ENCODE measurements at places on chromosomes 6 and 20.

- peak; percentile 53 for DNase-seq
Observed at GRCh38 chr20:22339091-22339881, 245.1 kb downstream of the FOXA2 start.

DNA sequence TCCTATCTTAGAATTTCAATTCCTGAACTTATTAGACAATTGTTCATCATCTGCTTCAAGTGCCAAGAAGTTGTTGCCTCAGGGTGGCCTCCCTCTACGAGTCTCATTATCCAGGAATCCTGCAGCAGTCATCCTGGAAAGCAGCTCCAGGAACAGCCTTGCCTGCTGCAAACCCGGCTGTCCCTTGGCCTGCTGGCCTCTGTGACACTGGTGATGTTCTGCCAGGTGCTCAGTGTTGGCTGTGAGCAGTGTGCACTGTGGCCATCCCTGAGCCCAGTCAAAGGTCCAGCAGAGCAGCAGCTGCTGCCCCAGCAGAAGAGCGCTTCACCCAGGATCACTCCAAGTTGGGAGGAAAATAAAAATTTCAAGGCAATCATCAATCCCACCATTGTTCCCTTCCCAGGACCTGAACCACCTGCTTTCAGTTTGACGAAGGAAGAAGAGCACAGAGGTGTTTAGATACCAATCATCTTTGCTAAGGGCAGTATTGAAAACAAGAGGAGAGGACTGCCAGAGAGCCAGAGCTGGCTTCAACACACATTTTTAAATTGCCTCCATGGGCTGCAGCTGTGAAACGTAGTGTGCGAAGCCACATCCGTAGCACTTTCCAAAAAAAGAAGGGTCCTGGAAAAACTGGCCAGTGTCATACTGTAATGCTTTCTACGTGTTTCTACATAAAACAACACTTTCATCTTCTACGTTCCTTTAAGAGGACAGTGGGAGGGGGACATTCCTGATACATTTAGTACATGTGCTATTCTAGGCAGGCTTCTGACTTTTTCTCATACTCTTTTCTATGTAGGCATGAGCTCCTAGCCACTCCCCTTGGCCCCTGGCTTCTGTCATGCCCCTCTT, 7.2 kb upstream of the FAM50B start:
- DNase-seq: no peak

- DNase-seq: no peak
Observed at GRCh38 chr6:155216312-155217046, 47.3 kb upstream of the CLDN20 start.

DNA sequence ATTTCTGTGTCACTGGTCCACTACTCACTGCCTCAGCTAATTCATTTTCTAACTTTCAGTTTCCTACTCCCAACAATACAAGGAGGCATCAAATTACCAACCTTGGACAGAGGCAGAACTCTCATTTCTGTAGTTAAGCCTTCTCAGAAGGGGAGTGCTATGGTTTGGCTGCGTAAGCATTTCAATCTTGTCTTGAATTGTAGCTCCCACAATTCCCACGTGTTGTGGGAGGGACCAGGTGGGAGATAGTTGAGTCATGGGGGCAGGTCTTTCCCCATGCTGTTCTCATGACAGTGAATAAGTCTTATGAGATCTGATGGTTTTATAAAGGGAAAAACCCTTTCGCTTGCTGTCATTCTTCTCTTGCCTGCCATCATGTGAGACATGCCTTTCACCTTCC, 22.9 kb downstream of the HLA-DRA start:
- DNase-seq: no peak

- no peak for DNase-seq
Observed at GRCh38 chr20:63182946-63183415, 33.0 kb downstream of the YTHDF1 start.

DNA sequence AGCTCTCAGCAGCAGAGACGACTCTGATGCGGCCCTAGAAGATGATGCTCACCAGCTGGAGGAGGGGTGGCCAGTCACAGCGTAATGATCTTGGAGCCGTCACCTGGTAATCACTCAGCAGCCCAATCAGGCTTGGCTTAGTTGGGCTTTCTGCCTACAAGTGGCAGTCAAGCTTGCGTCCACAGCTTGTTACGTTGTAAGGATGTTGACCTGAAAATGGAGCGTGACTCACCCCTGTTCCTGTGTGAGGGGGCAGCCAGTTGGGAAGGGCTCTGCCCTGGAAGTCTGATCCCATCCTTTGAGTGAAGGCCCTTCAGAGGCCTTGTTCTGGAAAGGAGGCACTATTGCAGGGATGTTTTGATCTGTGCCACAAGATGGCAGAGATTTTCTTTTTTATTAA, 49.8 kb downstream of the SPATA2 start:
- DNase-seq: no peak

DNA sequence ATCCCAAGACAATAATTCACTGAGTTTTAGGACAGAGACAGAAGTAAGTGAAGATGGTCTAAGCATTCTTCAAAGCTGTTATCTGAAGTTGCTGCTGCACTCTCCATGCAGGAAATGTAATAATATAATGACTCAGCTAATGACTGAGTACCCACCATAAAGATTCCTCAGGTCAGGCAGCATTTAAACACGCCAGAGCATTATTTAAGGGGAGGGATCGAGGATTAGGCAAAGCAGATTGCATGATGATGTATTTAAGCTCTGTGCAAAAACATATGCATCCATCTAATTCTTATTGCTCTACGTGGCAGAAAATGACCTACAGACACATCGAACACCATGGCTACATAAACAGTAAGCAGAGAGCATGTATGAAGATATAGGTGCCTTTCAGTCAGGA, 216.4 kb downstream of the UNC5CL start:
- DNase-seq: no peak

DNA sequence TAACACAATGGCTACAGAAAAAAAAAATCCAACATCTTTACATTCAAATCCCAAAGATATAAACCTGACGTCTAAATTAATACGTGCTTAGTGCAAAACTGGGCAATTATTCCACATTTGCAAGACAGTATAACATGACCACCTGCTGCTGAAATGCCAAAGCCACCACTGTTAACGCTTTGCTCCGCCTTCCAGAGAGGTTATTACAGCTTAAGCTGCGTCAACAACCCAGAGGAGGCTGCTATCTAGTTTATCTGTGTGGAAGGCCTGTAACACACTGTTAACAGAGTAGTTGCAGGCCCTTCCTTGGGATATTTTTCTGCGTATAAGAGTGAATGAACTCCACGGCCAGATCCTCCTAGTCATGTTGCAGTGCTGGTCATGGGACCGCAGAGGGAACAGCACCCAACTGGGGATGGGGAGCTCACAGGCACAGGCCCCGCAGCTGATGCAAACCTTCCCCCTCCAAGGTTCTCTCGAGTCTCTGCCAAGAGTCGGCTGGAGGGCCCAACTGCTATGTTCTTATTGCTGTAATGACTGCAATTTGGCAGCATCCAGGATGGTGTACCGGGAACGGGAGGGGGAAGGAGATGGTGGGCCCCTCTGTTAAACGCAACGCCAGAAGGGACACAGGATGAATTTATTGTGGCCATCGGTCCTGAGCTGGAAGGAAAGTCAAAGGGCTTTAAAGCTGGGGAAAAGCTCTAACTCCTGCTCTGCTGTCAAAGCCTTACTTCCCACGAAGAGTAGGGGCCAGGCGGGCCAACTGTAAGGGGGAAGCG, 993 bp upstream of the NCOA7 start:
- DNase-seq: no peak

DNA sequence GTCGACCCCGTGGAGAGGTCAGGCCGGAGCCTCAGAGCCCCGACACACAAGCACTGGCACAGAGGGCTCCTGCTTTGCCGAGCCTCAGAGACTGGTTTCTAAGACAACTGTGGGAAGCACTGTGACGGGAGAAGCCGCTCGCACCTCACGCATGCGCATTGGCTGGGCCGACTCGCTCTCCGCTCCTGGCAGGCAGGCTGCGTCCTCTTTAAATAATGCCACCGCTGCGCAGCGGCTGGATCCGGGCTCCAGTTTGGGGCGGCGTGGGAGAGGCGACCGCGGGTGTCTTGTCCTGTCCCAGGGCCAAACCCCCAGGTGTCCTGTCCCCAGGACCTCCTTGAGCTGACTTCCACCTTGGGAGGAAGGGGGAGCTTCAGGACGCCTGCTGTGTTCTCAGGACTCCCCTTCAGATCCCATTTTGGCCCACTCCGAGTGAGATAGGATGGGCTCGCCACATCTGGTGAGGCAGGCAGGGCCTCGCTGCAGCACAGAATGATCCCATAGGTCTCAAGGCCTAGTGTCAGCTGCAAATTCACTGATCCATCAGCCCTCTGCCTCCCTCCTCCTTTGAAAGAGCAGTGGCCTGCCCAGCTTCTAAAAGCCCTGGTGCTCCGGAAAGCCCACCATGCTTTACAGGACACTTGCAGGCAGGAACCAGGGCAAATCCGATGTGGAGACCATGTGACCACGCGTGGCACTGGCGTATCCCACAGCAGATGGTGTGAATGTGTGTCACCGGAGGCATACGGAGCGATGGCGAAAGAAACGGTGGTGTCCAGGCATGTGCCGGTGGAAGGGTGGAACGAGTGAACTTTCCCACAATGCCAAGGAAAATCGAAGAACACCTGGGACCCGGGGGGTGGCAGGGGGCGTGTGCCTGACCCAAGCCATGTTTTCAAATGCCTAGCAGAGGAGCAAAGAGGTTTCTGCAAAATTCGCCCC, 169.3 kb upstream of the ZNF337 start:
- DNase-seq: peak; percentile 79

DNA sequence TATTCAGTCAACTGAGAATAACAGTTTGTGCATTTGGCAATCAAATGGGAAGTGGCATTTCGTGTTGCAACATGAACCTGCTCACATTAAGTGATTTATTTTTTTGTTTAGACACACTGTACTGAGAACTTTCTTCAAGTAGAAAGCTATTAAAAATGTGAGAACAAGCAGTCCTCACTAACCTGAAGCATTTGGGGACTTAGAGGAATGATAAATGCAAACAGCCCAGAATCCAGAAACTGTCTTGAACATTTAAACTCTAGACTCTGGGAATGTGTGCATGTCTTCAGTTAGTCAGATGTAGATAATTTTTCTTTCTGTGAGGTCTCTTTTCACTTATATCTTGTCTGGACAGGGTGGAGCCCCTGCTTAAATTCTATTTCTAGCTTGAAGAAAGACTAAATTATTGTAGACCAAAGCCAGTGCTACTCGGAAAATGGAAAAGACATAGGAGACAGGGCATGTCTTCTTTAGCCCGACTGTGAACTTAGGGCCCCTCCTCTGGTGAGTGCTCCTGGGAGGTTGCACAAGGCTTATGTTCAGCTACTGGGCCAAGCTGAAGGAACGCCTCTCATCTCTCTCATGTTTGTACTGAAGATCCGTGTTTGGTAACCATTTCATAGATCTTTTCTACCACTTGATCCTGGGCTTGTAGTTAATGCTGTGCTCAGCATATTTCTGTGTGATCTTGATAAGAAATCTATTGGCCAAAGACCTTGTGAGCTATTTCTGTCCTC, 70.1 kb downstream of the SLX4IP start:
- DNase-seq: no peak

DNA sequence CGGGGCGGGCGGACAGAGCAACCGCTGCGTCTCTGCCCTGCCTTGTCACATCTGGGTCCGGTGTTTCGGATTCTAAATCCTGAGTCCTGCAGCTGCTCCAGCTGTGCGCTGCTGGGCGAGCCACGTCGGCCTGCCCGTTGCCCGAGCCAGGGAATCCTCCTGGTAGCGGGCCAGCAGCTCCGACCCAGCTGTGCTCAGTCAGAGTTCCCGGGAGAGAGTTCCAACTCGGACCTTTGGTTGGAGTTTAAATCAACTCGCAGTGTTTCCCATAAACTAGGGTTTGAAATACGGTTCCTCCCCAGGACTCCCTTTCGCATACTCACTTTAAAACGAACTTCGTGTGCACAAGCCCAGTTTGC, 315 bp upstream of the PDE10A start:
- DNase-seq: no peak

GRCh38 chr20:61886721-61887595, 178.7 kb downstream of the TAF4 start:
- peak; percentile 80 for DNase-seq

GRCh38 chr6:16248271-16248853, 10.0 kb downstream of the GMPR start:
- no peak for DNase-seq

GRCh38 chr6:7235712-7236305, 77.2 kb downstream of the SSR1 start:
- no peak for DNase-seq

DNA sequence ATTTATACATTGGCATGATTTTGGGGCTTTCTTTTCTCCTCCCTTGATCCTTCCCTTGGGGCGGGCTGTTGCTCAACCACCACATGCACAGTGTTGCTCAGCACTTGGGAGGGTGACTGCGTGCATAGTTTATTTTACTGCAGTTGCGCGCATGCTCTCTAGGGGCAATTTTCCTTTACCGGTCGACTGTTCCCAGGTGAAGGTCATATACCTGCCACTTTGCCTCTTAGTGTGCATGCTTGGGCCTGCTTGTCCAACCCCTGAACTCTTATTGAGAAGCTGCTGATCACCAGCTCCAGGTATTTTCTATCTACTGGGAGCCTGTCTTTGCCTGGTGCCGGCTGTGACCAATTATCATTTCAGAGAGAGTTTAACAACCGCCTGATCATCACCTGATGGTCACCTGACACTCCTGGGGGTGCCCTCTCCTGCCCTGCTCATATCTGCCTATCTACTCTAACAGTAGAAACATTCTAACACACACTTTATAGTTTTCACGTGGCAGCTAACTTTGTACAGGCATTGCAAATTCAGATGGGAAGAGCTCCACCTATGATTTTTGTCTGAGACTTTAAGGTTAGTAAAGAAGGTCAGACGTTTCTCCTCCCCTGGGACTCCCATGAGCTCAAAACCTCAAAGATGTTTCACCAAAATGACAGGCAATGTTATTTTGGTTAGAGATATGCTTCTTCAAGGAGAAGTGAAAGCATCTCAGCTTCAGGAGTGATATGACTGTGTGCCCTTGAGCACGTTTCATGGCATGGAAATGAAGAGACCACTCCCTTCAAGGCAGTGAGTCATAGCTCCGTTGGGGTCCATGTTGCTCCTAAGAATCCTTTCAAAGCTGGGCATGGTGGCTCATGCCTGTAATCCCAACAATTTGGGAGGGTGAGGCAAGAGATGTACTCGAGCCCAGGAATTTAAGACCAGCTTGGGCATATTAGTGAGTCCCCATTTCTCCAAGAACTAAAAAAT, 227.5 kb upstream of the MYLIP start:
- no peak for DNase-seq

DNA sequence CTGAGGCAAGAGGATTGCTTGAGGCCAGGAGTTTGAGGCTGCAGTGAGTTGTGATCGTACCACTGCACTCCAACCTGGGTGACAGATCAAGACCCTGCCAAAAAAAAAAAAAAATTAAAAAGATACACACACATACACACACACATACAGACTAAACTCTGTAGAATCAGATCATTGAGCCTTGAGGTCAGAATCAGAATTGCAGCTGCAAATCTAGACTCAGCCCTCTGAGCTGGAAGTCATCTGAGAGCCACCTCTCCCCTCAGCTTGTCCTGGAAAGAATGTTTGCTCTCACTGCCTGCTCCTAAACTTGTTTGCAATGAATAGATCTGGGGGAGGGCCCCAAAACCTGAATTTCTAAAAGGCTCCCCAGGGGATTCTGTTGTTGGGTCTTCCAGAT, 41.4 kb upstream of the ANGPT4 start:
- DNase-seq: no peak

DNA sequence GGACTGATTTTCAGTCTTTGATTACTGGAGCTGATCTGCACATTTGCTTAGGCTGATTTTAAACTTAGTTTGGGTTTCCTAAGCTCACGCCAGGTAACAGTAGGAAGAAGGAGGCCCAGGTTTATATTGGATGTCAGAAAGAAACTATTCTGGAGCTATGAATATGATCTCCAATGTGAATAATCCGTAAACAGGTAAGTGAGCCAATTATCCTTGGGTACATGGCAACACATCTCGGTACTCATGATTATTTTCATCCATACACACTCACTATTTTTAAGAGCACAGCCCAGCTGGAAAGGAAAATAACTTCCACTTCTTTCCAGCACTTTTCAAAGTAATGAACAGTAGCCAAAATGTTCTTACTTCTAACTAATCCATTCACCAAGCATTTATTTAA, 7.0 kb downstream of the ATXN1 start:
- DNase-seq: no peak

Data from HuH-7.5 (cell line).